Activated CD4-positive, alpha-beta T cell treated with anti-CD3 and anti-CD28 coated beads for 36 hours (primary cell): ENCODE measurements at places on chromosomes 11 and 22. TPM values are rescaled to one million over a fixed set of nuclear protein-coding genes. Genes with fewer than 3 reads are reported as not detected.
A peak's percentile ranks its signal among the peaks of the same experiment; 100 is the strongest.

- peaks cover 2% of the 10 kb centered on the region for H3K27me3 ChIP-seq
- no peak for DNase-seq
- no peak overlapping the region for H3K27ac ChIP-seq
These were observed 108.4 kb downstream of the ZNF280B start for GRCh38 chr22:22400099-22400498.

The MRGPRX4 gene
- not detected for total RNA-seq

GRCh38 chr11:43419460-43419859 is 60.7 kb downstream of the TTC17 start:
- DNase-seq = peak; percentile 56
- no peak overlapping the region for H3K4me3 ChIP-seq
- peaks cover 17% of the 10 kb centered on the region for H3K36me3 ChIP-seq
- no peak overlapping the region for H3K27ac ChIP-seq
- H3K4me1 ChIP-seq = peaks cover 2% of the 10 kb centered on the region

The CRYBB2 gene
- total RNA-seq = 0.30 TPM

The LRRC56 gene
- 0.98 TPM for total RNA-seq

GRCh38 chr22:23306438-23306921 is 126.2 kb downstream of the BCR start:
- peaks cover 8% of the 10 kb centered on the region for H3K36me3 ChIP-seq
- no peaks in the 10 kb centered on the region for H3K4me1 ChIP-seq
- no peak overlapping the region for H3K4me3 ChIP-seq
- H3K27ac ChIP-seq = no peak overlapping the region
- H3K27me3 ChIP-seq = no peaks in the 10 kb centered on the region
- DNase-seq = no peak

GRCh38 chr11:13668957-13669521 is 571 bp downstream of the FAR1 start:
- H3K27me3 ChIP-seq = peaks cover 8% of the 10 kb centered on the region
- H3K36me3 ChIP-seq = peaks cover 27% of the 10 kb centered on the region
- DNase-seq = peak; percentile 67
- H3K27ac ChIP-seq = peak overlapping the region; percentile 96
- H3K4me3 ChIP-seq = peak overlapping the region; percentile 95

GRCh38 chr11:119687373-119688046 is 41.5 kb downstream of the NECTIN1 start:
- H3K27ac ChIP-seq = no peak overlapping the region
- no peak for DNase-seq
- H3K27me3 ChIP-seq = no peaks in the 10 kb centered on the region
- H3K36me3 ChIP-seq = no peaks in the 10 kb centered on the region
- peaks cover 14% of the 10 kb centered on the region for H3K4me1 ChIP-seq

GRCh38 chr11:114163830-114164401 is 104.4 kb downstream of the ZBTB16 start:
- no peak overlapping the region for H3K27ac ChIP-seq
- peaks cover 88% of the 10 kb centered on the region for H3K4me1 ChIP-seq
- DNase-seq = no peak
- no peaks in the 10 kb centered on the region for H3K36me3 ChIP-seq
- H3K27me3 ChIP-seq = no peaks in the 10 kb centered on the region

- DNase-seq = peak; percentile 33
- H3K4me1 ChIP-seq = no peaks in the 10 kb centered on the region
- H3K4me3 ChIP-seq = no peak overlapping the region
- no peaks in the 10 kb centered on the region for H3K27me3 ChIP-seq
- peaks cover under 1% of the 10 kb centered on the region for H3K36me3 ChIP-seq
These were observed 9.0 kb upstream of the MARK2 start for GRCh38 chr11:63829823-63830489.

- no peaks in the 10 kb centered on the region for H3K27me3 ChIP-seq
- H3K36me3 ChIP-seq = no peaks in the 10 kb centered on the region
- no peak overlapping the region for H3K27ac ChIP-seq
- no peak for DNase-seq
These were observed 2.7 kb downstream of the CAPN5 start for GRCh38 chr11:77069336-77069968.

GRCh38 chr11:64654958-64655541 is 64.0 kb downstream of the SLC22A12 start:
- no peaks in the 10 kb centered on the region for H3K27me3 ChIP-seq
- no peaks in the 10 kb centered on the region for H3K36me3 ChIP-seq
- no peak for DNase-seq
- no peak overlapping the region for H3K4me3 ChIP-seq

GRCh38 chr11:32884770-32885384 is 7.7 kb upstream of the QSER1 start:
- no peaks in the 10 kb centered on the region for H3K27me3 ChIP-seq
- no peak overlapping the region for H3K4me3 ChIP-seq
- H3K27ac ChIP-seq = no peak overlapping the region

- H3K27ac ChIP-seq = no peak overlapping the region
- no peaks in the 10 kb centered on the region for H3K27me3 ChIP-seq
- no peak overlapping the region for H3K4me3 ChIP-seq
- H3K36me3 ChIP-seq = peaks cover 18% of the 10 kb centered on the region
These were observed 11.8 kb downstream of the BCR start for GRCh38 chr22:23192133-23192532.

GRCh38 chr11:123430721-123431497 is 840 bp downstream of the GRAMD1B start:
- H3K27me3 ChIP-seq = no peaks in the 10 kb centered on the region
- peaks cover 39% of the 10 kb centered on the region for H3K4me1 ChIP-seq
- H3K27ac ChIP-seq = peak overlapping the region; percentile 79
- H3K36me3 ChIP-seq = peaks cover 16% of the 10 kb centered on the region
- DNase-seq = peak; percentile 84

DNA sequence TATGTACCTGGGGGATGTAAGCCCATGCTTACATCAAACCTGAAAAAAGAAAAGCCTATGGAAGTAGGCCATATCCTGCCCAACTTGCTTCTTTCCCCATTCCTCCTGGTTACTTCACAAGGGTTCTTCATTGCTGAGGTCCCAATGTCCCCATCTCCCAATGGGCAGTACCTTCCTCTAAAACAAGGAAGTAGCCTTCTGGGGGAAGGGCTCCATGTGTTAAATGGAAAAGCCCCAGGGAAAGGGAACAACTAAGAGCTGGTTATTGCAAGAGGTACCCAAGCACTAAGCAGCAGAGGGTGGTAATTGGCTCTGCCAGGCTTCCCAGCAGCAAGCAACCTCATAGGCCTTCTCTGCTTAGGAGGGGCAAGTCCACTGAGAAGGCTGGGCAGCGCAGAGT is 11.3 kb downstream of the TMEM216 start:
- no peak for DNase-seq
- no peak overlapping the region for H3K27ac ChIP-seq
- H3K36me3 ChIP-seq = peaks cover 52% of the 10 kb centered on the region
- peaks cover 3% of the 10 kb centered on the region for H3K4me1 ChIP-seq
- H3K27me3 ChIP-seq = no peaks in the 10 kb centered on the region
- no peak overlapping the region for H3K4me3 ChIP-seq

The HORMAD2 gene
- not detected for total RNA-seq

DNA sequence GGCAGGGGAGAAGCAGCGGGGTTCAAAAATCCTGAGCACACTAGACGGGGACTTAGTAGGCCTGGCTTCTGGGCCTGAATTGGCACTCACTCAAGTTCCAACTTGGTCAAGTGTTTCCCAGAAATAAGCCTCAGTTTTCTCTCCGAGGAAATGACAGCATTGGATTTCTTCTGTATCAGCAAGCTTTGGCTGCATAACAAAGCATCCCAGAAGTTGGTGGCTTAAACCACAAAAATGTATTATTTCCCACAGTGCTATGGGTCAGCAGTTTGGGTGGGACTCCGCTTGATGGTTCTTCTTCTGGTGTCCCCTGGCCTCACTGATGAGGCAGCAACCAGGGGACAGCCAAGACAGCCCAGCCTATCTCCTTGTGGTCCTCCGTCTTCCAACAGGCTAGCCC is 1.6 kb upstream of the CYTH4 start:
- no peaks in the 10 kb centered on the region for H3K27me3 ChIP-seq
- H3K4me3 ChIP-seq = no peak overlapping the region

The DTX4 gene
- 0.07 TPM for total RNA-seq

- H3K4me3 ChIP-seq = no peak overlapping the region
- H3K27ac ChIP-seq = no peak overlapping the region
- H3K27me3 ChIP-seq = no peaks in the 10 kb centered on the region
- H3K36me3 ChIP-seq = no peaks in the 10 kb centered on the region
These were observed 69.1 kb upstream of the PPARA start for GRCh38 chr22:46081036-46081830.

- DNase-seq = no peak
- peaks cover 6% of the 10 kb centered on the region for H3K4me1 ChIP-seq
- no peaks in the 10 kb centered on the region for H3K36me3 ChIP-seq
- no peak overlapping the region for H3K4me3 ChIP-seq
These were observed 17.4 kb downstream of the LMO2 start for GRCh38 chr11:33874433-33874832.

The DDX17 gene
- total RNA-seq = 259 TPM

- no peaks in the 10 kb centered on the region for H3K4me1 ChIP-seq
- no peak overlapping the region for H3K4me3 ChIP-seq
- DNase-seq = peak; percentile 56
- H3K27ac ChIP-seq = no peak overlapping the region
- peaks cover 31% of the 10 kb centered on the region for H3K27me3 ChIP-seq
These were observed 110.8 kb downstream of the CEP164 start for GRCh38 chr11:117438371-117439000.

GRCh38 chr11:17165247-17165890 is 42.4 kb downstream of the PIK3C2A start:
- DNase-seq = no peak
- H3K27me3 ChIP-seq = no peaks in the 10 kb centered on the region
- H3K4me3 ChIP-seq = no peak overlapping the region
- H3K36me3 ChIP-seq = peaks cover 21% of the 10 kb centered on the region

DNA sequence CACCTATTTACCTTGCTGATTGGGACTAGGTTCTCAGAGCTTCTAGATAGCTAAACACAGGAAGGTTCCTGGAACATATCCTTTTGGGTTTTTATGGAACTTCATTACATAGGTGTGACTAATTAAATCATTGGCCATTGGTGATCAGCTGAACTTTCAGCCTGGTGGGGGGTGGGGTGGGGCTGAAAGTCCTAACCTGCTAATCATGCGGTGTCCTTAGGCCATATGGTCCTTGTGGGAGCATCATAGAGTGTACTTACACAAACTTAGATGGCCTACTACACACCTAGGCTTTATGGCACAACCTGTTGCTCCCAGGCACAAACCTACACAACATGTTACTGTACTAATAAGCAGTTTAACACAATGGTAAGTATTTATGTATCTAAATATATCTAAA is 8.6 kb upstream of the SELENOH start:
- no peak overlapping the region for H3K27ac ChIP-seq
- H3K4me1 ChIP-seq = peaks cover 6% of the 10 kb centered on the region
- peaks cover 13% of the 10 kb centered on the region for H3K36me3 ChIP-seq
- no peak for DNase-seq
- no peak overlapping the region for H3K4me3 ChIP-seq
- no peaks in the 10 kb centered on the region for H3K27me3 ChIP-seq

- no peak for DNase-seq
- peaks cover 57% of the 10 kb centered on the region for H3K4me1 ChIP-seq
- H3K27me3 ChIP-seq = no peaks in the 10 kb centered on the region
- H3K36me3 ChIP-seq = peaks cover 34% of the 10 kb centered on the region
- no peak overlapping the region for H3K4me3 ChIP-seq
These were observed 47.6 kb downstream of the PITPNB start for GRCh38 chr22:27871306-27872014.

DNA sequence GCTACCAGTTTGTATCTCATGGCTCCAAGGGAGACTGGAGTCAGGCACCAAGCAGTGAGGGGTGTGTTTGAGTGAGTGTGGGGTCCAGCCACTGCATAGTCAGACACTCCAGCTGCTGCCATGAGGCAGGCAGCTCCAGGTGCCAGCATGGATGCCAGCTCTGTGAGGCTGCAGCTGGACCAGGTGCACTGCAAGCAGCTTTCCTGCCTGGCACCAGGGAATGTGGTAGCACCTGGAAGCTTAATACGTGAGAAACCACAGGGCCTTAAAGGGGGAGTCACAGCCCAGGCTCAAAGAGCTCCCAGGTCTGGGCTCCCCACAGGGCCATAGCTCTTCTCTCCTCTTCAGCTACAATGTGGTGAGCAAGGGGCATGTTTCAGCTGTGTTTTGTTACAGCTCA is 817.8 kb upstream of the LUZP2 start:
- DNase-seq = no peak
- no peaks in the 10 kb centered on the region for H3K36me3 ChIP-seq
- H3K4me3 ChIP-seq = no peak overlapping the region

The AMOTL1 gene
- total RNA-seq = 1.8 TPM

DNA sequence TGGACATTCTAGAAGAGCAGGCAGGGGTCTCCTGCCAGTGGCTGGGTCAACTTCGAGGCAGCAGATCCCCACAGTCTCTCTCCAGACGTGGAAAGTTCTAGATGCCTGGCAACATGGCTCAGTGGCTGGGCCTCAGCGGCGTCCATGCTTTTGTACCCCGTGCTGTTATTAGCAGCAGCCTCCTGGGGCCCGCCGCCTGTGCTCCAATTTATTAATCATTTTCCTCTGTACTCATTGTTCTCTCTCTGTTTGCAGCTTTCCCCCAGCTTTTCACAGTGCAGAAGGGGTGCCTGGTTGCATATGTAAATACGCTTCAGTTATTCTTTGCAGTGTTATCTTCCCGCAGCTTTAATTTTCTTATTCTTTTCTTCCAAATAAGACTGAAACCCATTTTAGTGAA is 515.1 kb downstream of the TBC1D22A start:
- no peaks in the 10 kb centered on the region for H3K36me3 ChIP-seq
- no peak overlapping the region for H3K4me3 ChIP-seq
- DNase-seq = no peak
- H3K27ac ChIP-seq = no peak overlapping the region
- H3K4me1 ChIP-seq = no peaks in the 10 kb centered on the region

GRCh38 chr11:640021-640706 is 3.1 kb downstream of the DRD4 start:
- H3K36me3 ChIP-seq = no peaks in the 10 kb centered on the region
- H3K4me1 ChIP-seq = peaks cover 16% of the 10 kb centered on the region
- no peak overlapping the region for H3K27ac ChIP-seq
- no peak overlapping the region for H3K4me3 ChIP-seq
- no peak for DNase-seq
- peaks cover 32% of the 10 kb centered on the region for H3K27me3 ChIP-seq

GRCh38 chr11:120168108-120168959 is 30.4 kb upstream of the TRIM29 start:
- no peak overlapping the region for H3K27ac ChIP-seq
- peaks cover 4% of the 10 kb centered on the region for H3K4me1 ChIP-seq
- H3K4me3 ChIP-seq = peak overlapping the region; percentile 40
- peaks cover 64% of the 10 kb centered on the region for H3K27me3 ChIP-seq
- no peak for DNase-seq
- peaks cover 2% of the 10 kb centered on the region for H3K36me3 ChIP-seq
